ENCODE measurements at places on chromosomes 16 and 17. TPM values are rescaled to one million over a fixed set of nuclear protein-coding genes. Genes with fewer than 3 reads are reported as not detected.

SDR42E1 gene
- total RNA-seq, result not detected

TPPP3 gene
- 0.61 TPM for total RNA-seq

LPO gene
- 0.52 TPM for total RNA-seq

VAT1L gene
- 49.6 TPM for total RNA-seq

NPIPA7 gene
- total RNA-seq, result 8.6 TPM

CACNG1 gene
- total RNA-seq, result not detected

PRAC2 gene
- total RNA-seq, result not detected

OR1A1 gene
- total RNA-seq, result not detected

RFWD3 gene
- 114 TPM for total RNA-seq

PRR11 gene
- 83.0 TPM for total RNA-seq

PRSS33 gene
- total RNA-seq, result not detected

MPP3 gene
- 5.5 TPM for total RNA-seq

SMPD3 gene
- 1.3 TPM for total RNA-seq

KCTD13 gene
- 10.8 TPM for total RNA-seq

Measured in H1 (cell line).